ENCODE measurements at places on chromosomes 6 and 20. TPM values are rescaled to one million over a fixed set of nuclear protein-coding genes. Genes with fewer than 3 reads are reported as not detected.

Gene ECI2
- total RNA-seq = 120 TPM

Gene TRIM10
- total RNA-seq = 0.13 TPM

Gene ACAT2
- 63.2 TPM for total RNA-seq

Gene SNHG17
- total RNA-seq = 6.1 TPM

Gene OR2B6
- not detected for total RNA-seq

Gene SAPCD1
- total RNA-seq = 1.9 TPM

Gene C20orf141
- not detected for total RNA-seq

Gene PNLDC1
- not detected for total RNA-seq

Gene MYLK2
- total RNA-seq = 0.13 TPM

Gene TMEM200A
- total RNA-seq = 102 TPM

Gene ATP9A
- 49.0 TPM for total RNA-seq

Gene PGM3
- 109 TPM for total RNA-seq

Gene C20orf144
- total RNA-seq = 0.13 TPM

Gene HLA-B
- 423 TPM for total RNA-seq

Gene SLC16A10
- not detected for total RNA-seq

Gene PRSS16
- total RNA-seq = not detected

Gene TFAP2B
- total RNA-seq = not detected

Gene TFAP2A
- total RNA-seq = 0.44 TPM

Gene IL17A
- not detected for total RNA-seq

Gene KIF16B
- total RNA-seq = 18.0 TPM

Gene SCAF8
- 30.9 TPM for total RNA-seq

Gene FAM217A
- not detected for total RNA-seq

Gene FILIP1
- 7.3 TPM for total RNA-seq

Gene KCNK16
- total RNA-seq = not detected

Gene MEP1A
- total RNA-seq = not detected

Gene RFX6
- total RNA-seq = not detected

Gene TAB2
- 21.8 TPM for total RNA-seq

Gene BMP2
- total RNA-seq = 8.8 TPM

Gene OR12D3
- not detected for total RNA-seq

Gene TGIF2
- total RNA-seq = 3.8 TPM

Gene ECT2L
- total RNA-seq = under 0.01 TPM

Gene TRMT6
- total RNA-seq = 5.4 TPM

Gene ZCCHC3
- 7.9 TPM for total RNA-seq

Gene CGA
- total RNA-seq = not detected

Gene RCAN2
- total RNA-seq = 10.4 TPM

Gene C6orf58
- not detected for total RNA-seq

Gene APMAP
- total RNA-seq = 126 TPM

Gene MAP7
- total RNA-seq = 0.99 TPM

Gene HLA-DPB1
- total RNA-seq = 20.3 TPM

Gene PREX1
- total RNA-seq = 102 TPM

Gene CD109
- total RNA-seq = 25.8 TPM

Gene VWA7
- 0.19 TPM for total RNA-seq

Gene LMBRD1
- 35.8 TPM for total RNA-seq

Gene PLEKHG1
- total RNA-seq = 5.0 TPM

Measured in aortic smooth muscle cell (primary cell).